ENCODE measurements at places on chromosomes 13 and 19.

DNA sequence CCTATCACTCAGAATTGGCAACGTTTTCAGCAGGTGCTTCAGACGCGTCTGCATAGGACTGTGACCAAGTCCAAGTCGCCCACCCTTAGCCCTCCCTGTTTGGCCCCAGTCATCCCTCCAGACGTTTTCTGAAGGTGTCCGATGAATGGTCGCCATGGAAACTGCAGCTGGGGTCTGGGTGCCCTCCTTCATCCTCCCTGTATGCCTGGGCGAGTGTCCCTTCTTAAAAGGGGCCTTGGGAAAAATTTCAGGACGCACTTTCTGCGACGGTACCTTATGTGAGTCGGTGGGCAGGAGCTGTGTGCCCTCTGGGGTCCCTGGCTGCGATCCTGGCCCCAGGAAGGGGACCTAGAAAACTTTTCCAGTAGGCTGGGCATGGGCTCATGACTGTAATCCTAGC, 25.1 kb downstream of the MAN2B1 start:
- DNase-seq = no peak

- no peak for DNase-seq
These were observed 102.6 kb downstream of the DOCK9 start for GRCh38 chr13:98875146-98875729.

- DNase-seq = no peak
These were observed 472.2 kb downstream of the TDRD3 start for GRCh38 chr13:60869225-60869624.

GRCh38 chr13:99980824-99981734, 505 bp upstream of the ZIC2 start:
- DNase-seq = no peak

DNA sequence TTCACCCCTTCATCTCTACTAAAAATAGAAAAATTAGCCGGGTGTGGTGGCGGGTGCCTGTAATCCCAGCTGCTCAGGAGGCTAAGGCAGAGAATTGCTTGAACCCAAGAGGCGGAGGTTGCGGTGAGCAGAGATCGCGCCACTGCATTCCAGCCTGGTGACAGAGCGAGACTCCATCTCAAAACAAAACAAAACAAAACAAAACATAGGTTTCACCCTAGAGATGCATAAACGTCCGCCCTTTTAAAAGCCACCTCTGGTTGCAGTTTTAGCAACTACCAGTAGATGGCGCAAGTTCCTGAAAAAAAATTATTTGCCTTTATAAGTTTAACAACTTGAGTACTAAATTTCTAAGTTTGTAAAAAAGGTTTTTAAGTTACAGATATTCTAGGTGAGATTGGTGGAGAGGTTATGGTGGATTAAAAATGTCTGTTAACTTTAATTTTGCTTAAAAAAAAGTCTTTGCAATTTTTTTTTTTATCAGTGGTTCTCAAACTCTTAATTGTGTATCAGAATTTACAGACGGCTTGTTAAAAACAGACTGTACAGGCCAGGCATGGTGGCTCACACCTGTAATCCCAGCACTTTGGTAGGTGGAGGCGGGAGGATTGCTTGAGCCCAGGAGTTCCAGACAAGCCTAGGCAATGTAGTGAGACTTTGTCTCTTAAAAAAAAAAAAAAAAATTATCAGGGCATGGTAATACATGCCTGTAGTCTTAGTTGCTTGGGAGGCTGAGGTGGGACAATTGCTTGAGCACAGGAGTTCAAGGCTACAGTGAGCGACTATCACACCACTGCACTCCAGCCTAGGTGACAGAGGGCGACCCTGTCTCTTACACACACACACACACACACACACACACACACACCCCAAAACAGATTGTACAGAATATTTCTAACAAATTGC, 42.1 kb downstream of the NAA16 start:
- DNase-seq = peak; percentile 38

- no peak for DNase-seq
These were observed 12.0 kb downstream of the THOP1 start for GRCh38 chr19:2797280-2797679.

GRCh38 chr19:46511237-46511636, 15.6 kb upstream of the PNMA8B start:
- DNase-seq = no peak

DNA sequence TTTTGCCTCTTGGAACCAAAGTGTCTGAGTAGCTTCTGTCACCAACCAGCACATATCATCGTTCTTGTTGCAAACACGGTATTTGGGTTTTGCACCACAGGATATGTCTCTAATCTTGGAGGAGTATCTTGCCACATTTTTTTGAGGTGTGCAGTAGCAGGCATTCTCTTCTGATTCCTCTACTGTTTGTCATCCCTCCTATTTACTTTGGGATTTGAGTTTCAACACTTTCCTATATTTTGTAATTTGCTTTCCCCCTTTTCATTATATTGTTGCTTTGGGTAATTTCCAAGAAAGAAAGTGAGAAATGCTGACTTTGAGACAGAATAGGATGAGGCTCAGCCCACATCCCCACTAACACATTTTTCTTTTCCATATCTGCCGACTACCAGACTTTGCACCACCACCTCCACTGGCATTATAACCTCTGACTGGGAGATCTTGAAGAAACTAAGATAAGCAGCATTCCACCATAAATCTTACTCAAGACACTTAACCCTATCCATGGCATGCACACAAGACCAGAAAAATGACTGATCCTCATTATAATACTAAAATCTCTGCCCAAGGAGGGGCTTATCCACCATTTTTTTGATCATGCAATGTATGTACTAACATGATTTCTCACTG, 12.0 kb upstream of the DZIP1 start:
- DNase-seq = no peak

GRCh38 chr19:51034704-51035103, at the start of gene KLK12:
KLK12 (minus strand) TSS chr19:51035002; CDS start chr19:51034621, 381 bp downstream.
- DNase-seq = no peak

GRCh38 chr13:23159205-23159759, 21.5 kb upstream of the SGCG start:
- DNase-seq = no peak

DNA sequence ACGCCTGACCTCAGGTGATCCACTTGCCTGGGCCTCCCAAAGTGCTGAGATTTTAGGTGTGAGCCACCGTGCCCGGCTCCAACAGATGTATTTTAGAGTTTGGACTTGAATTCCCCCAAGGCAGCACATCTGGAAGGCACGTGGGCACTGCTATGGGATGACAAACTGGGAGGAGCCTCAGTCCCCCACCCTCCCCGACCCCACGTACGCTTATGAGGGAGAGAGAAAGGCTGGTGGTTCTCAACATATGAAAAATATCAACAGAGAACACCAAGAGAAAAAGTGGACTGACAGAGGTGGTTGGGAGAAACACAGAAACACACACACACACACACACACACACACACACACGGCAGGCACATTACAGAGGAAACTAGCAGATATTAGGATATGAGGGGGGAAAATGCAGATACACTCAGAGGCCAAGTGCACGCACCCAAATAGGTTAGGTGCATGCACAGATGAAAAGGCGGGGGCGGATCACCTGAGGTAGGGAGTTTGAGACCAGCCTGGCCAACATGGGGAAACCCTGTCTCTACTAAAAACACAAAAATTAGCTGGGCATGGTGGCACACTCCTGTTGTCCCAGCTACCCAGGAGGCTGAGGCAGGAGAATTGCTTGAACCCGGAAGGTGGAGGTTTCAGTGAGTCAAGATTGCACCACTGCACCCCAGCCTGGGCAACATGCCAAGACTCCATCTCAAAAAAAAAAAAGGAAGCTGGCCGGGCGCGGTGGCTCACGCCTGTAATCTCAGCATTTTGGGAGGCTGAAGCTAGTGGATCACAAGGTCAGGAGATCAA, 3.2 kb downstream of the STX10 start:
- DNase-seq = no peak

- no peak for DNase-seq
These were observed 79.4 kb upstream of the ZNF507 start for GRCh38 chr19:32265995-32266394.

DNA sequence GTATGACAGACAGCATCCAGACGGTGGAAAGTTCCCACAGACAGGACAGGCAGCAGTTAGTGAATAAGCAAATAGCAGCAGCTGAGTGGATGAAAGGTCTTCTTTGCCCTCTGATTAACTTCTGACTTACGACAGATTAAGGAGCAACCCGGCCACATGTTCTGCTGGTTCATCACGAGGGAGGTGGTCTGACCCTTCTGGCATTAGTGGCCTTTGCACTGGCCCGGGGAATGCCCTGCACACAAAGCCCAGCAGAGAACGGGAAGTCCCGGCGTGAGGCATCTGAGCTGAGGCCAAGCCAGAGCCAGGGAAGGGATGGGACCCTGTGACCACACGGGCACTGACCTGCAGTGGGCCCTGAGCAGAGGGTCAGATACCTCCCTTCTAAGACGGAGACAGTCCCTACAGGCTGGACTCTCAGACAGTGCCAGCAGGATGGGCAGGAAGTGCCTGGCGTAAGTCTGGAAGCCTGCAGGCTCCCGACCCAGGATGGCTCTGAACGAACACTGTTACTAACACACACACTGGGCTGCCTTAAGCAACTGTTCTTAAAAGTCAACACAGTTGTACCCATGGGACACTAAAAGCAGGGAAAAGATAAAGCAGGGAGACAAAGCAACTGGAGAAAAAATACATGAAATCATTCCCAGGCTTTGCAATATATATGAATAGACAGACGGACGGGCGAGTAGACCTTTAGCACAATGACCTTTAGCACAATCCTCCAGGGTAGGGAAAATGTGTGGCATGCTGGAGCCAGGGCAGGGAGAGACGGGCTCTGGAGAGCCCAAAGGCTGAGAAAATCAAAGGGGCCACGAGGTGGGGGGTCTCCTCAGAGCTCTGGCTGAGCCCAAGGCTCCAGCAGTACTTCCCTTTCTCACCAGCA, 6.3 kb downstream of the C19orf12 start:
- no peak for DNase-seq

- DNase-seq = no peak
These were observed 97.4 kb downstream of the POSTN start for GRCh38 chr13:37501187-37501586.

DNA sequence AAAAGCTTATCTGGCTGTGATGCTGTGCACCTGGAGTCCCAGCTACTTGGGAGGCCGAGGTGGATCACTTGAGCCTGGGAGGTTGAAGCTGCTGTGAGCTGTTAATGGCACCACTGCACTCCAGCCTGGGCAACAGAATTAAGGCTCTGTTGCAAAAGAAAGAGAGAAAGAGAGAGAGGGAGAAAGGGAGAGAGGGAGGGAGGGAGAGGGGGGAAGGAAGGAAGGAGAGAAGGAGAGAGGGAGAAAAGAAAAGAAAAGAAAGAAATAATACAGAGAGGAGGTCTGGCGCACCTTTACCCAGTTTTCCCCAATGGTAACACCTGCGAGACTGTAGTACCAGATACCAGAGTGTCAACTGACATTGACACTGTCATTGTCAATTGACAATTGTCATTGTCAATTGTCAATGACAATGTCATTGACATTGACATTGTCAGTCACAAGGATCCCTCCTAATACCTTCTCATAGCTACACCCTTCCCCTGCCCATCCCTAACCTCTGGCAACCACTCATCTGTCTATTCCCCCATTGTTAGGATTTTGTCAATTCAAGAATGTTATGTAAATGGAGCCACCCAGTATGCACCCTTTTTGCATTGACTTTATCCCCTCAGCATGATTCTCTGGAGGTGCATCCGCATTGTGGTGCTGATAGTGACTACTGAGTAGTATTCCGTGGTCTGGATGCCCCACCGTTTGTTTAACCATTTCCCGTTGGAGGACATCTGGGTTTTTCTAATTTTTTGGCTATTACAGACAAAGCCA, 21.3 kb downstream of the PAK4 start:
- DNase-seq = no peak

DNA sequence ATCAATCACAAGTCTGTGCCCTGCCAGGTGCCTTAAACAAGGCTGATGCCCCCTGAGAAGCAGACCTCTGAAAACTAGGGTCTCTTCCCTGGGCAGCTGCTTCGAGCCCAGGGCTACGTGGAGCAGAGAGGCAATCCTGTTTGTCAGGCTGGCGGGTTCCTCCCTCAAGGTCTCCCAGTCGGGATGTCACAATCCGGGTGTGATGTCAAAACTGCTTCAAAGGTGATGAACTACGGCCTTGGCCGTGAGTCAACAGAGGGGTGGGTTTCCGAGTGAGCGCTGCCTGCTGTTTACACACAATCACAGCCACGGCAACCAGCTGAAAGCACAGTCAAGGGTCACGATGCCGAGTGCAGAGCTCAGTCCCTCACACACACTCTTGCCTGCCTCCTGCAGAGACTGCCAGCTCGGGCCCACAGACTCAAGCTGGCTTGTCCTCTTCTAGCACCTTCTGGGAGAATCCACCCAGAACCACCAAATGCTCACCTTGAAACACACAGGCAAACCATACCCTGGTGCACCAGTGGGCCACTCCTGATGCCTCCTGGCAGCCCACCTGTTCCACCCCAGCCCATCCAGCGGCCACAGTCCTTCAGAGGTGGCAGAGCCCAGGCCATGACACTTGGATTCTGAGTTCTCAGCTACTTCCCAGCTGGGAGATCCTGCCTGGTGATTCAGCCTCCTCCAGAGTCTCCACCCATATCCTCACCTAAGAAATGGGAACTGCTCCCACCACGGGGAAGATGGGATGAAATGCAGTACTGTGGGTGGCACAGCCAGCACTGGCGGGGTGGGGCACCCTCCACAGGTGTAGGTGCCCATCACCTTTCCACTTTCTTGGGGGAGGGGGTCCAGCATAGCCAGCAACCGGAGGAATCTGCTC, 6.8 kb downstream of the ELL start:
- peak; percentile 45 for DNase-seq

GRCh38 chr13:38697628-38698333, 10.9 kb downstream of the FREM2 start:
- no peak for DNase-seq

Measured in T-helper 9 cell (primary cell).